Epithelial cell of prostate (primary cell): ENCODE measurements at places on chromosomes 16 and 17.

GRCh38 chr17:67520916-67521774 is 144.1 kb downstream of the PITPNC1 start:
- no peak for DNase-seq

DNA sequence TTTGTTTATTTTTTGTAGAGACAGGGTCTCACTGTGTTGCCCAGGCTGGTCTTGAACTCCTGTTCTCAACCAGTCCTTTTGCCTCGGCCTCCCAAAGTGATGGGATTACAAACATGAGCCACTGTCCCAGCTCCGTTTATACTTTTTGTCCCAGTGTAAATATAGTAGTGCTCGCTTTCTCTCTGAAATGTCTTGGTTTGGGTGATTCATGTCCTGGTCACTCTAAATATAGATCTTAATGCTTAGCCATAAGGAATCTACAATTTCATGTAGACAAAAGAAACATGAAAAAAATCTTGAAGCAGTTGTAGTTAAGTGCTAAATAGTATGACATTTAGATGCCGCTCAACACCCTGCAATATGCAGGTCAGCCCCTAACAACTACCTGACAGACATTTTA is 126.9 kb downstream of the KATNIP start:
- DNase-seq, result no peak

GRCh38 chr16:29675811-29676643 is 3.0 kb upstream of the QPRT start:
- DNase-seq, result no peak

- no peak for DNase-seq
These were observed 70.6 kb upstream of the CLEC3A start for GRCh38 chr16:77951788-77952187.

- DNase-seq, result no peak
These were observed 224.2 kb downstream of the BCAS3 start for GRCh38 chr17:60901806-60902205.

DNA sequence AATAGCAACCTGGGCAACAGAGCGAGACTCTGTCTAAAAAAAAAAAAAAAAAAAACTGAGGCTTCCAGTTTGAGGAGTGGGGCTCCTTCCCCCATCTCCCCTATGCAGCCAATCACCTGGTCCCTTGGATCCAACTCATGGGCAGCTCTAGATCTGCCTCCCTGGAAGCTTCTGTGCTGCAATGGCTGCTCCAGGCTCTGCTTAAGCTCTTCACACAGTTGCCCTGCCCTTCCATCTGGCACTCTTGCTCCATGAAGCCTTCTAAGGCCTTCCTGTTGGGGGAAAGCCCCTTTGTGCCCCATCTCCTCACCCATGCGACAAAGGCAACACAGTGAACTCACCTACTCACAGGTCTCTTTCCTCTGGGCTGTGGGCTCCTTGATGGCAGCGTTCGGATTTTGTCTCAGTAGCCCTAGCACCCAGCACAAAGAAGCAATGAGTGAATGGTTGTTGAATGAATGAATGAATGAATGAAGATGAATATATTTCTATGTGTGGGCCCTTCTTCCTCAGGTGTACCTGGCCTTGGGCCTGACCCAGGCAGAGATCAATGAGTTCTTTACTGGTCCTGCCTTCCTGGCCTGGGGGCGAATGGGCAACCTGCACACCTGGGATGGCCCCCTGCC is 1.9 kb downstream of the NAGLU start:
- DNase-seq, result no peak
